ENCODE measurements at places on chromosomes 11 and 22.
A peak's percentile ranks its signal among the peaks of the same experiment; 100 is the strongest.

- no peak overlapping the region for H3K4me3 ChIP-seq
- DNase-seq: no peak
- peaks cover 20% of the 10 kb centered on the region for H3K36me3 ChIP-seq
- no peaks in the 10 kb centered on the region for H3K27me3 ChIP-seq
These were observed 20.3 kb upstream of the RRM1 start for GRCh38 chr11:4074266-4074665.

GRCh38 chr11:103648670-103649400, 387.6 kb upstream of the DDI1 start:
- no peak overlapping the region for H3K4me3 ChIP-seq
- H3K27me3 ChIP-seq: no peaks in the 10 kb centered on the region
- peaks cover 2% of the 10 kb centered on the region for H3K36me3 ChIP-seq
- H3K4me1 ChIP-seq: peaks cover 33% of the 10 kb centered on the region
- peak; percentile 13 for DNase-seq

DNA sequence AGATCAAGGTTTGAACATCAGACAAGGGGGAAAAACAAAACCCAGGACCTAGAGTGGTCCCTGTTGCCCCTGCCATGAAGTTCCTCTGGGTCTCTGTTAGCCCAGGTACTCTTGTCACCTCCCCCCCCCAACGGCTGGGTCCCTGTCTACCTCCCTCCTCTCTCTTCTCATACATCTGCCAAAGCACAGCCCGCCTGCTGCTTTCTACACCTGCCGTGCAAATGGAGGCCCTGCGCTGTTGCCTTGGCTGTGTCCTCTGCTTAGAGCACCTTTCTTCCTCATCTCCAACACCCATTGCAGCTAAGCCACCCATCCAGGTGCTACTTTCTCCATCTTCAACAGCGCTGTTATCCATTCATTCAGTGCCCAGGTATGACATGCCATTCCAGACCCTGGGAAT, 99.2 kb downstream of the TP53I11 start:
- peaks cover 2% of the 10 kb centered on the region for H3K36me3 ChIP-seq
- no peak overlapping the region for H3K4me3 ChIP-seq
- H3K4me1 ChIP-seq: no peaks in the 10 kb centered on the region
- H3K27me3 ChIP-seq: peaks cover 13% of the 10 kb centered on the region
- H3K27ac ChIP-seq: no peak overlapping the region

DNA sequence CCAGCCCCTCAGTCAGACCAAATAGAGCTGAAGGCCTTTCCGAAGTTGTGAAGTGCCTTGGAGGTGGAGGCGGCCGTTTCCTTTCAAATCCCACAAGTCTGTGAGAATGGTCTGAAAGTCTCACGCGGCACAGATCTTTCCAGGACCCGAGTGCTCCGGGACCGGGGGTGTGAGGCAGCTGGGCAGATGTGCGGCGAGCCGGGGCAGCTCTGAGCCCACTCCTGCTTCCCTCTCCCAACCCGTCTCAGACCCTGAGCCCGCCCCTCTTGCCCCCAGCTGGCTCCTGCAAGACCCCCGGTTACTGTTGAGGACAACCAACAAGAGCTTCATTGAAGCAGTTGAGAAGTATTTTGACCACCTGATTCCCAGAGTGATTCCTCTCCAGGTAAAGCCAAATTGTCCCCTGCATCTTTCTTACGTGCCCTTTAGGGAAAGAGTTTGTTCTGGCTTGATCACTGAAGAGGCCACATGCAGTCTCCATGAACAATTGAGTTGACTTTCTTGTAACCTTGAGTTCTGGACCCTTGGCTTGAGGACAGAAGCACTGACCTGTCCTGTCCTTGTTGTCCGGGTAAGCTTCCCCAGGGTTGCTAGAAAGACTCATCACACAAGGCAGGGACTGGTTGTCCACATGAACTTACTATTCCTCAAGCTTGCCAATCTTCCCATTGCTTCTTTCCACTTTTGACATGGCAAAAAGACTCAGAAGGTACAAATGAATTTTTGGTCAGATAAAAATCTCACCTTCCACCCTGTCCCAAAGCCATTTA, 7.5 kb downstream of the GLB1L3 start:
- DNase-seq: no peak
- peaks cover 46% of the 10 kb centered on the region for H3K27me3 ChIP-seq
- H3K4me3 ChIP-seq: no peak overlapping the region
- H3K4me1 ChIP-seq: no peaks in the 10 kb centered on the region
- no peaks in the 10 kb centered on the region for H3K36me3 ChIP-seq

DNA sequence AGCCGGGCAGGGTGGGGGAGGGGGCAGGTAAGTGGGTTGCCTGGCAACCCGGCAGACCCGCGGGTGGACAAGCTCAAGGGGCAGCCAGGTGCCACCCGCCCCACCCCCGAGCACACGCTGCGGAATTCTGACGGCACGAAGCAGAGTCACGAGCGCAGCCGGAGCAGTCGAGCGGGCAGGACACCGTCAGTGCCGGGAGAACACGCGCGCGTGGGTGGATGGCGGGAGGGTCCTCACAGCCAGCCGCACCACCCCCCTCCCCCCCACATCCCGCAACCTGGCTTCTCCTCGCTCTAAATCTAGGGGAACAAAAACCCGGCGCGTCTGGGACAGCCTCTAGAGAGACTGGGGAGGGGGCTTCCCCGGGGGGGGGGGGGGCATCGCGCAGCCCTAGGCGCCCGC, 133.1 kb upstream of the HSD17B12 start:
- H3K4me3 ChIP-seq: no peak overlapping the region
- H3K27ac ChIP-seq: no peak overlapping the region
- DNase-seq: no peak
- H3K36me3 ChIP-seq: peaks cover 5% of the 10 kb centered on the region

DNA sequence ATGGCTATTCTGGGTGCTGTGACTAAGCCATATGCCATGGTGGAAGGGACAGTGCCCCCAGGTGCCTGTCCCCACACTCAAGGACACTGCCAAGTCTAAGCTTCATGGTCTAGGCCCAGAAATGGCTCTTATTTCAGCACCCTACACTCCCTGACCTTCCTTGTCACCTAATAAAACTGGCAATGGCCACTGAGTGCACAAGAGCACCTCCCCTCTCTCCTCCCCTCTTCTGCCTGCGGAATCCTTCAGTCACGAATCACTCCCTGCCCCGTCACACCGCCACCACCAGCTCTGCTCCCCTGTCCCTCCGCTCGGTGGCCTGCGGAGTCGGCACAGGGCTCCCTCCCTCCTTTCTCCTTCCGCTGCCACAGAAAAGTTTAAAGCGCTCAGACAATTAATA, 19.0 kb upstream of the LMO1 start:
- H3K36me3 ChIP-seq: no peaks in the 10 kb centered on the region
- no peak overlapping the region for H3K27ac ChIP-seq
- H3K27me3 ChIP-seq: peaks cover 20% of the 10 kb centered on the region
- H3K4me3 ChIP-seq: no peak overlapping the region
- no peak for DNase-seq

Data from stimulated activated naive B cell treated with anti-CD40 and anti-IgM and Interleukin-4, amounts not matched to agents 10 μg/mL and 1 μg/mL and 100 μg/mL, for 72 hours (primary cell).